Ascending aorta (tissue), 2 donors: ENCODE measurements at places on chromosomes 11 and 22.

- DNase-seq, result no peak
Observed at GRCh38 chr11:91078221-91078620, 855.4 kb upstream of the CHORDC1 start.

GRCh38 chr11:26112264-26112663 is 219.7 kb upstream of the ANO3 start:
- no peak for DNase-seq

DNA sequence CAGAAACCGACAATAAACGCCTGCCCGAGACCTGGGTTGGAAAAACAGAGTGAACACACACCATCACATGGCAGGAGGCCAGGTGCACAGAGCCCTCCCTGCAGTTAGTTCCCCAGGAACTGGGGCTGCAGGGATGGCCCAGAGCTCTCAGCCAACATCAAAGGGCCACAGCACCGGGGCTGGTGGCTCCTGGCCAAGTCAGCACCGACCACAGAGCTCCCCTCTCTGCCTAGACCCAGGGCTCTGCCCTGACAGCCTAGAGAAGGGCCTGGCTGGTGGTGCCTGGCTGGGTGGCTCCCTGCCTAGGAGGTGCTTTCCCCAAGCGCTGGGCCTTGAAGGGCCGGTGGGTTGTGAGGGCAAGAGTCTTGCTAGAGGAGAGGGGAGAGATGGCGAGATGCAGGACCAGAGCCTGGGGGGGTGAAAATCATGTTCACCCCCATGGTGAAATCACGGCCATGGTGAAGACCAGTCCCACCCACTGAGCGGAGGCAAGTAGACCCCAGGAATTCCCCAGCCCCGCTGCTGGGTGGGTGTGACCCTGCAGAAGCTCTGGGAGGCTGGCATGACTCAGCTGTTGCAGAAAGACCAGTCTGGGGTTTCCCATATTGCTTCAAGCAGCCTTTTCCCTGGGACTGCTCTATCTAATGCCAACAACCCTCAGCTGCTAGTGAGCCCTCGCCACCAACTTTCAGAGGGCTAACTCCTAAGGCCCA is 7.2 kb upstream of the BID start:
- DNase-seq, result no peak

GRCh38 chr11:46001448-46001914 is 79.0 kb downstream of the LARGE2 start:
- DNase-seq, result no peak

GRCh38 chr22:30892286-30892685 is 76.3 kb downstream of the MORC2 start:
- no peak for DNase-seq

DNA sequence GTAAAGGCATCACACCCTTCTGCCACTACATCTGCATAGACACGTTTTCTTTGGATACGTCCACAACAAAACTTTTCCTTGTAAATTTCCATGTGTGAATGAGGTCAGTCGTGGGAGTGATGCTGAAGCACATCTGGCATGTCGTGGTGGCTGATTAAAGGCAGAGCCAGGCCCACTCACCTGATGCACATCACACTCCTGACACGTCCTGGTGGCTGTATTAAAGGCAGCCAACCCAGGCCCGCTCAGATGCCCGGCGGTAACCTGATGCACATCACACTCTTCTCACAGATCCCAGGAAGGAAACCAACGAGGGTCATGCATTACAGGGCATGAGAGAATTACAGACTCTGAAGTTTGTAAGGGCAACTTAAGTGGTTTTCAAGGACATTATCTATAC is 321.6 kb upstream of the B3GAT1 start:
- DNase-seq, result no peak

- no peak for DNase-seq
Observed at GRCh38 chr11:117200813-117201657, 1.9 kb downstream of the TAGLN start.

GRCh38 chr11:126635511-126635910 is 280.0 kb downstream of the ST3GAL4 start:
- DNase-seq, result no peak

- DNase-seq, result no peak
Observed at GRCh38 chr11:134374891-134375550, 37.0 kb downstream of the B3GAT1 start.

DNA sequence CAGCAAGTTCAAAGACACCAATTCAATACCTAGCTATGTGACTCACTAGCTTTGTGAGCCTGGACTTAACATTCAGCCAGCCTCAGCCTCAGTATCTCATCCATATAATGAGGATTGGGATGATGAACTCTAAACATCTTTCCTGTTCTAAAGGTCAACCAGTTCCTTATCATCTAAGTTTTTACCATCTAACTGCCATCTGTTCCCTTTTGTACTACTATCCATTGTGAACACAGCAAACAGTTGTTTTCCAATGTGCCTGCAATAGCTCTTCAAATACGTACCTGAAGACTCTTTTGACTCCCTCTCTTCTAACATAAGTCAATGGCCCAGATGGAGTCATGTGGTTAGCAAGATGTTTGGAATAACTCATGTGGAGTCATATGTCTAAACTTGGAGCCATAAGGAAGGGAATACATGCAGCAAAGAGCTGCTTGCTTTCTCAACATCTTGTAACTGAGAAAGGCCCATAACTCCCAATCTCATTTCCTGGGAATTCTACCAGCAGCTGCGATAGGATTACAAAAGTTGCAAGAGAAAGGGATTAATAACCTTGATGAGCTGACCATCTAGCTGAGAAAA is 19.4 kb downstream of the SYTL2 start:
- DNase-seq, result no peak

DNA sequence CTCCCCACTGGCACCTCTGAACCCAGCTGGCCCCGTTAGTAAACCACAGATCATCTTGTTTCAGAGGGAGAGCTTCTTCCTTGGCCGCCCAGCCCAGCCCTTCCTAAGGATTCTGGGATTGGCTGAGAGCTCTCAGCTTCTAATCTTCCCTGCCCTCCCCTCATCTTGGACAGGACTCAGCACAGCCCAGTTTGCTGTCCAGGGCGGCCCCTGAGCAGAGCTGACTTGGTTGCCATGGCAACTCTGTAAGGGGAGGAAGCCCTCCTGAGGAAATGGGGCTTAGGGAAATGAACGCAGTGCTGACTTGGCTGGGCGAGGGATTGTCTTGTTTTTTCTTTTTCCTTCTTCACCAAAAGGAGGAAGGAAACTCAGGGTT is 4.6 kb downstream of the APOL4 start:
- DNase-seq, result no peak

DNA sequence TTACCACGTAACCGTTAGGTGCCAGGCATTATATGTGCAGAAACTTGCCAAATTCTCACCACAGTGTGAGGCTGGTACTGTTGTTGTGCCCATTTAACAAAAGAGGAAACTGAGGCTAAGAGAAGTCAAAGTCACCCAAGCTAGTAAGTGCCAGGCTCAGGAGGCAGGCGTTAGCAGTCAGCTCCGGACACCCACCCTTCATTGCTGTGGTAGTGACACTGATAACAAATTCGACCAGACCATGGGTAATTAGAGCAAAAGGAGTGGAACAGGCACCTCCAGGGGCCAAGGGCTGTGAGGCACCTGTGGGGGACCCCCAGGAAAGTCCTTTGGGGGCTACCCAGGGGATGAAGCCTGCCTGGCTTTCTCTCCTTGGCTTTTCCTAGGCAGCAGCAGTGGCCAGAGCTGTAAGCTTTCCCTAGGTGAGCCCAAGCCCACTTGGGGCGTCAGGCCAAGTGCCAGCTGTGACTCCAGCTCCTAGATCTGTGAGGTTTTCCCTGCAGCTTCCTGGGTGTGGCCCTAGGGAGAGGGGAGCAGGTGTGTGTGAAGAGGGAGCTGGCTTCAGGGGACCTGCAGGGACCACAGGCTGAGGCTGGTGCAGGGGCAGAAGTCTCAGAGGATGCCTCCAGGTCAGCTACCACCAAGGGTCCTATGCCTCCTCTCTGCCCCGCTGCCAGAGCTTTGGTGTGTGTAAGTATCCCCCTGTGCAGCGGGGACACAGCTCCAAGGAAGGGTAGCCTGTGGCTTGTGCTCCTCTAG is 19.7 kb upstream of the ALX4 start:
- no peak for DNase-seq

GRCh38 chr11:109229682-109230081 is 192.3 kb upstream of the C11orf87 start:
- DNase-seq, result no peak

DNA sequence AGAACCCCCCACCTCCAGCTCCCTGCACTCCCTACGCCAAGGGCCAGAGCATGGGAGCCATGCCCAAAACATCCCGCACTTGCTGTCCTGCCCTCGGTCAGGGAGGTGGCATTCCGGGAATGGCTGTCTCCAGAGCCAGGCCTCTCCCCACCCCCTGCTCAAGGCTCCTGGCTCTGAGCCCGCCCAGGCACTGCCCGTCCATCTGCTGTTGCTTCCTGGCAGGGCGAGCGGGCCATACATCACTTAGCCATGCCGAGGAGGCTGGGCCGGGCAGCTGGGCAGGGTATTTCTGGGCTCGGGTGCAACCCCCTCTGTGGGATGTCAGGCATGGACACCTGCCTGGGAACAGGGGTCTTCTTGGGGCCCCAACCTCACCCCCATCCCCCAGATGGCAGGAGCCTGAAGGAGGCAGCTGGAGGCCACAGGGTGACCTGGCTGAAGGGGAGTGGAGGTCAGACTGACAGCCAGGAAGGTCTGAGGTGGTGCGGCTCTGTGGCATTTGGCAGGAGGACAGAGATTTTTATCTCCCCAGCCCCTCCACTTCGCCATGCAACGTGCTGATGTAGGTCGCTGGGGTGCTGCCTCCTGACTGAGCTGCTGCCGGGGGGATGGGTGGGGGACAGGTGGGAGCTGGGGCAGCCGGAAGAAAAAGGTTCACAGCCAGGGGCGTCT is 8.7 kb upstream of the CABP7 start:
- DNase-seq, result no peak

DNA sequence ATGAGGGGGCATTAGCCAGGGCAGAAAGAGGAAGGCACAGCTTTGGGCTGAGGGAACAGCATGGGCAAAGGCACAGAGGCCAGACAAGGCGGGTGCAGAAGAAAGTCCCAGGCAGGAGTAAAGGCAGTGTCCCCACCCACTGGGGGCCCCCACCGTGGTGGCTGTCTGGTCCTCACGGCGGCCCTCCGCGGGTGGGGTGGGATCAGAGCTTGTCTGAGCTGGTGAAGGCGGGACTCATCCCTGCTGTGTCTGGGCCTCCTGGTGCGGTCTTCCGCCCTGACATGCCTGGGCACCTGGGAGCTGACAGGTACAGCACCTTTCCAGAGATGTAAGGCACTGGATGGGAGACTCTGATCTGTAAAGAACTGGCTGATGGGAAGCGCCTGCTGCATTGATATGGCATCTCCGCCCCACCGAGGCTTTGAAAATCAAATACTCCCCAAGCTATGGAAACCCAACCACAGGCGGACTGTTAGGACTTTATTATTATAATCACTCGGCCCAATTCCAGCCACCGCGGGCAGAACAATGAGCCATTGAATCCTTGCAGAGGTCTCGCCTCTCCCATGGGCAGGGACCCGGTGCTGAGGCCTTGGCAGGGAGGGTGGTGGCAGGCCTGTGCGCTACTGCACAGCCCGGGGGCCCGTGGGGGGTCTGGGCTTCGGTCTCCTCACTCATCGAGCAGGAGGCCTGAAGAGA is 14.2 kb upstream of the GNB1L start:
- no peak for DNase-seq

DNA sequence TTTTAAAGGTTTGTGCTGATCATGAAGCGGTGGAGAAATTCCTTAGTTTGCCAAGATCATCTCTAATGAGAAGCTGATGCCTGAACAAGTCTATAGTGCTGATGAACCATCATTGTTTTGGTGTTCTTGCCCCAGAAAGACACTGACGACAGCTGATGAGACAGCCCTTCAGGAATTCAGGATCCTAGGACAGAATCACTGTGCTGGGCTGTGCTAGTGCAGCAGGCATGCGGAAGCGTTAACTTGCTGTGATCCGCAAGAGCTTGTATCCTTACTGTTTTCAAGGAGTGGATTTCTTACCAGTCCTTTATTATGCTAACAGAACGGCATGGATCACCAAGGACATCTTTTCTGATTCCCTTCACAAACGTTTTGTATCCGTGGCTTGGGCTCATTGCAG is 104.1 kb downstream of the TBC1D22A start:
- no peak for DNase-seq

DNA sequence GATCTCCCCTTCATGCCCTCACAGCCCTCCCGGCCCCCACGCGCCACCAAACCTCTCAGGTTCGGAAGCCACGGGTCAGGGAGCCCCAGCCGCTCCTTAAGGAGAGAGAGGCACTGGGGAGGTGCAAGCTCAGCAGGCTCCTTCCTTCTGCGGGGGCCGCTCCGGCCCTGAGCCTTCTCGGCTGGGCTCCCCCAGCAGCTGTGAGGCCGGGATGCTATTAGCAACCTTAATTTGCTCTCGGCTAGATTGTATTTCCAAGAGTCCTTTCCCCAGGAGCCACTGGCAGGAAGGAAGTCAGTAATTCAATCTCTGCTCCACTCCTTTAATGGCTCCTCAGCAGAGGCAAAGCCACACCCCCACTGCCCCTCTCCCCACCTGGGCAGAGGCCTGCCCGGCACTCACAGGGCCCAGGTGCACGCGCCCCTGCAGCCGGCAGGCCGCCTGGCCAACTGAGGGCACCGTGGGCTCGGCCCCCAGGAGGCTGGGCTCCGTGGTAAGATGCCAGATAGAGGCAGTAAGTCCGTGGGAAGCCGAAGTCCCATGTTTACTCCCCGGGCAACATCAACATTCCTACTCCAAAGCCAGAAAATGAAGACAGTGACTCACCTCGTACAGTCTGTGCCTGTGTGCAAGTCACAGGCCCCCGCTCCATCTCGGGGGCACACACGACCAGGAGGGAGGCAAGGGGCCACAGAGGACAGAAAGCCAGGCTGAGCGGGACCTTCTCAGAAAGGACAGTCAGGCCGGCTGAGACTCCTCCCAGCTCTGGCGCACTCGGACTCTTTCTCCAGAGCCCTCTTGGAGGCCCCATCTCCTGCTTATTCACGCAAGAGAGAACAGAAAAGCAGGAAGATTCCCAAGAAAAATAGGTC is 5.2 kb downstream of the IGSF9B start:
- DNase-seq, result no peak

GRCh38 chr11:33842236-33842915 is 49.5 kb downstream of the LMO2 start:
- no peak for DNase-seq

- no peak for DNase-seq
Observed at GRCh38 chr11:57340039-57340615, 2.0 kb downstream of the P2RX3 start.

DNA sequence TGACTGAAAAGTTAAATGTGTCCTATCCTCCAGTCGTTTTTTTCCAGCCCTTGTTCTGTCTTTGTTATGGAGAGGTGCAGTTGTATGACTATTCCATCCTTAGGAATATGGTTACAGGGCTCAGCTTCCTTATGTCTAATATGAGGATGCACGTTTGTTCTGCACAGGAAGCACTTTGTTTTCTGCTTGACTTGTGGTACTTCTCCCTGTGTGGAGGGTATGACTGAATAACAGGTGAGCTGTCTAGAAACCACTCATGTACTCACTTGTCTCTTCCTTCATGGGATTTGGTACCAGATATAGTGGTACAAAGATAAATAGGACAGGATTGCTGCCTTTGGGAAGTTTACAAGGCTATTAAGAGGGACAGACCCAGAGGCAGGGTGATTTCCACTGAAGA is 17.4 kb downstream of the CABIN1 start:
- DNase-seq, result no peak

- no peak for DNase-seq
Observed at GRCh38 chr11:73230931-73231330, 12.8 kb downstream of the P2RY2 start.
